NCI-H1092 (cell line): ENCODE measurements at places on chromosomes 13 and 19.

DNA sequence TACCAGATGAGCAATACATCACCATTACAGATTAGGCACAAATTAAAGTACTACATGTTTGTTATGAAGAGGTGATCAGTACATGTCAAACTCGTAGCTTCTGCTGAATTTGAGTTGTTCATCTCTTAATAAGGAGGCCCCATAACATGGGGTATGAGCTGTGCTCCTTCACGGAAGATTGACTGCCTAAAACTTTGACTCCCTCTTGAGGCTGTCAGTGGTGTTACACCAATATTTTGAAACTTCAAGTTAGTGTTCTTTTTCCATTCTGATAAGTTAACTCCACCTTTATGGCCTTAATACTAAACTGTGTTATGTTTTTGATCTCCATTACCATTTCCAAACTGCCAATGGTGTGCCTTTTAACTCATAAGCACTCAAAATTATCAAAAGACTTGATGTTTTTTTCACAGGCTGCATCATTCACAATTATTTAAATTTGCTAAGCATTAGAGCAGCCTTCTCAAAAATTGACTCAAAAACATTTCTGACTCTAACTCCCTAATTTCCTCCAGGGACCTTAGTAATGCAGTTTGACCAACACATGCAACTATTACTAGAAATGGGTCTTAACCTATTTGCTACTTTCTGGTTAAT is 1591.5 kb downstream of the PCDH9 start:
- peak; percentile 26 for DNase-seq

GRCh38 chr13:19959831-19960652 is 1.5 kb downstream of the ZMYM2 start:
- DNase-seq, result peak; percentile 90

- peak; percentile 35 for DNase-seq
Observed at GRCh38 chr13:113938716-113939115, 35.2 kb downstream of the C13orf46 start.

- DNase-seq, result no peak
Observed at GRCh38 chr19:34365463-34366401, 736 bp downstream of the GPI start.

DNA sequence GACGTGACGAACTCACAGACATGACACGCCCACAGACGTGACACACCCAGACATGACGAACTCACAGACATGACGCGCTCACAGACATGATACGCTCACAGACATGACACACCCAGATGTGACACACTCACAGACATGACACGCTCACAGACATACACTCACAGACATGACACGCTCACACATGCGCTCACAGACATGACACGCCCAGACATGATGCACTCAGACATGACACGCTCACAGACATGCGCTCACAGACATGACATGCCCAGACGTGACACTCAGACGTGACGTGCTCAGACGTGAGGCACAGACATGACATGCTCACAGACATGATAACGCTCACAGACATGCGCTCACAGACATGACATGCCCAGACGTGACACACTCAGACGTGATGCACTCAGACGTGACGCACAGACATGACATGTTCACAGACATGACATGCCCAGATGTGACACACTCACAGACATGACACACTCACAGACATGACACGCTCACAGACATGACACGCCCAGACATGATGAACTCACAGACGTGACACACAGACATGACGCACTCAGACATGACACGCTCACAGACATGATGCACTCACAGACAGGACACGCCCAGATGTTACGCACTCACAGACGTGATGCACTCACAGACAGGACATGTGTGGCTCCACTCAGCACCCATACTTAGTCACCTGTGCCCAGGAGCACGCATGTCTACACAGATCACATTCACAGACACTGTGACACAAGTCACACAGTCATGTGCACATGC is 8.1 kb downstream of the ERFL start:
- DNase-seq, result no peak
